Kidney epithelial cell (primary cell): ENCODE measurements at places on chromosomes 5 and 9. TPM values are rescaled to one million over a fixed set of nuclear protein-coding genes. Genes with fewer than 3 reads are reported as not detected.
A peak's percentile ranks its signal among the peaks of the same experiment; 100 is the strongest.

DNA sequence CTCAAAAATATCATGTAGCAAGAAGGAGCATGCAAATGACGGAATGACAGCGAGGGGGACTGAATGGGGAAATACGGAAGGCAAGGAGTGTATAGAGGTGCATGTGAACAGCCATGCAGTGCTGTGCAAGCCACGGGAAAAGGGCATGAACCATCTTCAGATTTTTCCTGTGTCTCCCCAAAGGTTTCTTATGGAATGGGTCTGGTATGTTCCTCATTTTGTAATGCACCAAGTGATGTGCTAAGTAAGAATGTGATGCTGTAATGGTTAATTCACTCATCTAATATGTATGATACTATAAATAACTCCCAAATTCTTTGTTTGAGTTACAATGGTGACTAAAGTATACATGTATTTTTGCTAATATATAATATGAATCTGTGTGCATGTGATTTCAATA, 99.0 kb upstream of the DAB2 start:
- DNase-seq, result no peak

GRCh38 chr5:157245476-157245875, 20.4 kb upstream of the CYFIP2 start:
- no peak for DNase-seq

GRCh38 chr9:116096853-116097252, 56.7 kb upstream of the PAPPA start:
- no peak for DNase-seq

DNA sequence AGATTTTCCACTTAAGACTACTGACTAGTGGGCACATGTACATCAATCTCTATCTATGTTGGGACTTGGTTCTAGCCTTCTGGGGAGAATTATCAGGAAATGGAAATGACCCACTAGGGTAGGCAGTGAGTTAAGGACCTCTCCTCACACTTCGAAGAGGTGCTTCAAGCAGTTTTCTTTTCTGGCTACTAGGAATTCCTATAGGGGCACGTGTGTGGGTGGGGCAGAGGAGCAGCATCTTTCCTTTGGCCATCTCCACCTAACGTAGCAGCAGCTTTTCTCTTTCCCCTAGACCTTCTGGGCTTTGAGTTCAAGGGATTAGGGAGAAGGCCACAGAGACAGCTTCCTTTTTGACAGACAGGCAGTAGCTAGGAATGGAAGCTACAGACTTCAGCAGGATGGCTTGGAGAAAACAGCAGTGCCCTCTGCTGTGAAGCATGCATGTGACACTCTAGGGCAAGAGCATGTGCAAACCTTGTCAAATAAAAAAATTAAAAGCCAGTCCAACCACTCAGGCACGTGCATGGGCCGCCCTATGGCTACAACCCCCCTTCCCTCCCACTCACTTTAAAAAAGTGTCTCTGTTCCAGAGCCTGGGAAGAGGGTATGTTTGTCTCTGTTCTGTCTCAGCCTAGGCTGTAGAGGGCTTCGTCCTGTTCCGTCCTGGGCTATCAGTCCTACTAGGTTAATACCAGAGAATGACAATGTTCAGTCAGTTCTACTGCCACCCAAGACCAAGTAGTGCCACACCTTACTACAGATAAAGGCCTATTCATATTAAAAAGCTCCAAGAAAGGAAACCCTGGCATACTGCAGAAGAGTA, 8.7 kb upstream of the GFRA3 start:
- peak; percentile 18 for DNase-seq

- DNase-seq, result no peak
Observed at GRCh38 chr5:6202968-6203365, 175.4 kb downstream of the MED10 start.

- no peak for DNase-seq
Observed at GRCh38 chr9:137479892-137480685, 21.0 kb upstream of the NSMF start.

DNA sequence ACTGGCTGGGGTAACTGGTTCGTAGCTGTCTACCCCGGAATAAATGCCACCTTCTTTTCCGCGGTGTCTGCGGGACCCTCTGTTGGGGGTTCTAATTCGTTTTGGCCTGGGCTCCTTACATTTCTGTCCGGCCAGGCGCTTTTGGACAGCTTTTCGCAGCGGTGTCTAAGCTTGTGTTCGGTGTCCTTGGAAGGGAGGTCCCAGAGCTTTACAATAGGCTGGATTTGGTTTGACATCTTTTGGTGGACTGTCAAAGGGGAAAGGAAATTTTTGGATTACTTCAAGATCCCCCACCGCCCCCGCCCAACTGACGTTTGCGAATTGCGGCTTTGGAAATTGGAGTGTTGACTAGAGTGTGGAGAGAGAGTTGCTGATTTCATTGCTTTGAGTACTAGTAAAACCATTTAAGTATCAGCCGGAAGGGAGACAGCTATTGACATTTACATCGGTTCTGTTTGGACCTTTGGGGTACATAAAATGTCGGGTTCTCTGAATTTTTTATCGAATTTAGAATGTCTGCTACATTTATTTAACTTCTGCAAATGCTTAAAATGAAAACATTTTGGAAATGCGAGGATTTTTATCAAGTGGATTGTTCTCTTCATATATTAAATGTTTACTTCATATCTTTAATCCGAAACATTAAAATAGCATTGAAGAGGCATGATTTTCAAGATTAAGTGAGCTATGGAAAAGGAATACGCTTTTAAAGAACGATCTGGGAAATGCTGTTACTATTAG, 4.7 kb upstream of the PURA start:
- no peak for DNase-seq

GRCh38 chr5:168649306-168649705, 70.1 kb upstream of the PANK3 start:
- DNase-seq, result no peak

ALAD gene
- 6.2 and 6.7 TPM in 2 replicates for total RNA-seq

CDO1 gene
- 9.7 and 11.7 TPM in 2 replicates for total RNA-seq

JAKMIP2 gene
- total RNA-seq, result 0.42 and 0.82 TPM in 2 replicates

EQTN gene
- not detected in 2 replicates for total RNA-seq

SNCAIP gene
- total RNA-seq, result 3.0 and 3.1 TPM in 2 replicates

MCIDAS gene
- total RNA-seq, result not detected in 2 replicates

SPINK1 gene
- total RNA-seq, result 0.48 TPM in 1 of 2 replicates, not detected in the other

FGD3 gene
- 0.41 and 0.46 TPM in 2 replicates for total RNA-seq

SEMA6A gene
- 6.3 and 9.2 TPM in 2 replicates for total RNA-seq

RAI14 gene
- total RNA-seq, result 116 and 117 TPM in 2 replicates
